ENCODE measurements at places on chromosomes 4 and X. TPM values are rescaled to one million over a fixed set of nuclear protein-coding genes. Genes with fewer than 3 reads are reported as not detected.

GRCh38 chrX:86349115-86349514, 200.9 kb downstream of the DACH2 start:
- DNase-seq = no peak

GRCh38 chrX:119427024-119427794, 28.1 kb downstream of the SLC25A43 start:
- peak; percentile 10 for DNase-seq

ADH1A gene
- total RNA-seq = not detected

LRPAP1 gene
- 70.2 TPM for total RNA-seq

DNA sequence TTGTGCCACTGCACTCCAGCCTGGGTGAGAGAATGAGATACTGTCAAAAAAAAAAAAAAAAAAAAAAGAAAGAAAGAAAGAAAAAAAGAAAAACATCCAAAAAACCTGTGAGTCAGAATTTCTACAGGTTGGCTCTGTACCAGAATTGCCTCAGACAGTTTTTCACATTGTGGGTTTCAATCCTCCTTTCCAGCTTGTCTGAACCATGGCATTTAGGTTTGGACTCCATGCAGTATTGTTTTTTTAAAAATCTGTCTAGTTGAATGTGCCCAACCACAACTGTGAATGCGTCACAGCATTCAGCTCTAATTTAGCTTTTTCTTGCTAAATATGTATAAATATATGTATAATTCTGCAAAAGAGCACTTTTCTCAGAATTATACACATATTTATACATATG, 31.4 kb upstream of the ARSH start:
- no peak for DNase-seq

DNA sequence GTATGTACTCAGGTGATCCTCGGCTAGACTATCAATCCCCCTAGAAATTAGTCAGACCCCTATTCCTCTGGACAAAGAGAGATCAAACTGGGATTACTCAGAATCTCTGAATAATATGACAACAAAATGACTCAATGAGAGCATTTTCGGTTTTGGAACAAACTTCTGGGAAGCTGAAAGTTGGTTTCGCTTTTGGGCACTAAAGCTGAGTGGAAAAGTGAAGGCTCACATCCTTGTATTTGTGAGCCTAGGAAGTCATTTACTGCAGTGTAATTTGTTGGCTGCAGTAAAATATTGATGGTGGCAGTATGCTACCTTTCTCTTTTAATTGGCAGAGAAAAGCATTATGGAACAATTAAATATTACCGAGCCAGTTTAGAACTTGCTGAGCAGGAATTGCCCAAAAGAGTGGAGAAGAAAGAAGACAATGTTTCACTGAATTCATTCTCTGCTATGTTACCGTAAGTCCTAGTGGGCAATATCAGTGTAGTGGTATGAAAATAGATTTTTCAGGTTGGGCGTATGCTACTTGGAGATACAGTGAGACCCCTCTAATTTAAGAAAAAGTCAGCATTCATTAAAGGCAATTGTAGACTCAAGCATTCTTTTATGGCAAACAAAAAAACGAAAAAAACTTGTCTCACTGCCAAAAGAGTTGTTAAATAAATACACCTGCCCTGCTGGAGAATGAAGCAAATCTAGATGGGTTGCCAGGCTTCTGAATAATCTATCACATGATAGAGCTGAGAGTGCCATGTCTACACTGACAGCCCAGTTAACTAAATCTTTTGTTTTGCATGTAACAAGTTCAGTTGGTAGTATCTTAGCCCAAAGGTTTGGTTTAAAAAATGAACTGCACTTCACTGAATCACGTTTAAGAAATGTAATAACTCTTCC, 69.6 kb downstream of the AGTR2 start:
- no peak for DNase-seq

SHISA3 gene
- total RNA-seq = 6.6 TPM

Measured in GM23338 (cell line).